ENCODE measurements at places on chromosomes 2 and 18. TPM values are rescaled to one million over a fixed set of nuclear protein-coding genes. Genes with fewer than 3 reads are reported as not detected.

Gene RTP5
- not detected for total RNA-seq

Gene ERMN
- not detected for total RNA-seq

Gene TANC1
- 6.9 TPM for total RNA-seq

Gene RGPD3
- total RNA-seq: 0.13 TPM

Gene GALNT3
- total RNA-seq: not detected

Gene RAX
- total RNA-seq: not detected

Gene QPCT
- 21.2 TPM for total RNA-seq

Gene MALT1
- 9.7 TPM for total RNA-seq

Gene WNT6
- total RNA-seq: 0.31 TPM

Gene LPIN2
- 16.4 TPM for total RNA-seq

Gene RNF144A
- 10.0 TPM for total RNA-seq

Gene MROH2A
- 0.12 TPM for total RNA-seq

Gene OSR1
- total RNA-seq: 6.3 TPM

Gene COBLL1
- 4.5 TPM for total RNA-seq

Gene EPAS1
- total RNA-seq: 125 TPM

Gene PROC
- total RNA-seq: 4.6 TPM

Gene MLPH
- 318 TPM for total RNA-seq

Gene CPLX4
- not detected for total RNA-seq

Gene CCL20
- 6.2 TPM for total RNA-seq

Gene CHPF
- 31.8 TPM for total RNA-seq

Gene NEURL3
- total RNA-seq: 0.87 TPM

Gene ATOH8
- 10.5 TPM for total RNA-seq

Gene KIF1A
- total RNA-seq: 0.83 TPM

Gene SELENOI
- 16.1 TPM for total RNA-seq

All from A549 treated with GW870086 at 1 μM for 4 hours (cell line).